Hindlimb muscle (tissue), 1 donor: ENCODE measurements at places on chromosomes 1 and 21.
A peak's percentile ranks its signal among the peaks of the same experiment; 100 is the strongest.

- DNase-seq = no peak
Measured at GRCh38 chr21:42722808-42723473, 69.5 kb downstream of the PDE9A start.

GRCh38 chr1:106787520-106787919 is 269.0 kb upstream of the PRMT6 start:
- DNase-seq = no peak

- DNase-seq = no peak
Measured at GRCh38 chr21:31141389-31142000, 103.2 kb upstream of the KRTAP19-8 start.

- DNase-seq = no peak
Measured at GRCh38 chr1:11594222-11594621, 60.0 kb downstream of the FBXO2 start.

DNA sequence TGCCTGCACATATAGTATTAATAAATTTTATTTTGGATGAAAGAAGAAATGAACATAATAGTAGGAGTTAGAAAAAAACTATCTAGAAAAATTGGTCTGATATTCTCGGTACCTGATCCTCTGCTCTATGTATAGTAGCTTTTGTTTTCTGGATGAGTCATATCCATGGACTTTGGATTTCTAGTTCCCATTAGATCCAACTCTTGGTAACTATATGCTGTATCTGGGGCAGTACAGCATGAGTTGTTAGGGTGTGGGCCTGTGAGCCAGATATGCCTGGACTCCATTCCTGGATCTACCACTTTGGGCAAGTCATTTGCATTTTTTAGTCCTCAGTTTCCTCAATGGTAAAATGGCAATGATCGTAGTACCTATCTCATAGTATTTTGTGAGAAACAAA is 372.2 kb upstream of the PKN2 start:
- DNase-seq = no peak

DNA sequence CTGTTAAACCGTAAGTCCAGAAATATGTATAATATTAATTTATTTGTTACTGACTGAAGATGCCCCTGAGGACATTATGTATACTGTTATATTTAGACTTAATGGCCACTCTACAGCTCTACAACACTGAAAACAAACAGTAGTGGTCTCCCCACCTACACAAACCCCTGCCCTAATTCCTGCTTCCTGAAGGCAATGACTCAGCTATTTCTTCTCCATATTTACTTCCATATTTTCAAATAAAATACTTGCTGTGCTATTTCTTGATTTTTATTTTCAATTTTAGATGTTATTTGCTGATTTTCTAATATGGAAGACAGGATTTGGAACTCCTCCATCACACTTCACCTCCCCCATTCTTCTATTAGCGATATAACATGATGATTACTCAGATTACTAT is 97.6 kb downstream of the PCNX2 start:
- no peak for DNase-seq

DNA sequence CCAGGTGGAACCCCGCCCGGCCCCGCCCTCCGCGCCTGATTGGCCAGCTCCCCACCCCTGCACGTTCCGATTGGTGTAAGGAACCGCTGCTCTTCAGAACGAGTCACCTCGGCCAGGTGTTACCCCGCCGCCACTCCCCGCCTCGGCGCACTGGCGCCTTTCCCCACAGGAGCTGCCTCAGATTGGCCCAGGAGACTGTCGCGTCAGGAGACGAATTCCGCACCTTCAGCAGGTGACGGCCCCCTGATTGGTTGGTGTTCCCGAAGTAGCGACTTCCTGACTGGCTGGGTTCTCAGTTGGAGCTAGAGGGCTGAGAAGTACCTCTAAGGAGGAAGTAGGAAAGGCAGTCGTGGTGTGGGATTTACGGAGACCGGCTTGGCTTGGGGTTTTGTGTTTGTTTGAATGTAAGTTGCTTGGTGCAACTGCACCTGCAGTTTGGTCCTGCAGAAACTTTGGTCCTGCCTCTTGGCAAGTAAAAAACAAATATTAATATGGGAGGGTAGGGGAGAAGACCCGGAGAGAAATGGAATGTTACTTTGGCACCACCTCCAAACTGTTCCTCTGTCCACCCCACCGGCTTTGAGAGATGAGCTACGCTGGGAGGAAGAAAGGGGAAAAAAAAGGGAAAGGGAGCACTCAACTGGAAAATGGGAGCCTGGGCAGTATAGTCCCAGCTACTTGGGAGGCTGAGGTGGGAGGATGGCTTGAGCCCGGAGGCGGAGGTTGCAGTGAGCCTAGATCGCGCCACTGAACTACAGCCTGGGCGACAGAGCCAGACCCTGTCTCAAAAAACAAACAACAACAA is 415 bp upstream of the F11R start:
- no peak for DNase-seq

DNA sequence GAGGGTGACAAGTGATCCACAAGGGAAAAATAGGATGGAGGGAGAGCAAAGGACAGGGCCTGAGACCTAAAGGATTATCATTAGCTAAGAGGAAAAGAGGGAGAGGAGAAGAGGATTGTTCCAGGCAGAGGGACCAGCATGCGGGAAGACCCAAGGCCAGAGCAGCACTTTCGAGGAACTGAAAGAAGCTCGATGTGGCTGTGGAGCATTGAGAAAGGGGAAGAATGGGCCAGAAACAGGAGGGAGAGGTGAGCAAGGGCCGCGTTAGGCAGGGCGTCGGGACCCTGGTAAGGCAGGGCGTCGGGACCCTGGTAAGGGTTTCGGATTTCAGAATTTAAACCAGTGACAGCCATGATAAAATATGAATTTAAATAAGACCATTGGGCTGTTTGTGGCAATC is 22.8 kb upstream of the CSF1 start:
- DNase-seq = no peak

DNA sequence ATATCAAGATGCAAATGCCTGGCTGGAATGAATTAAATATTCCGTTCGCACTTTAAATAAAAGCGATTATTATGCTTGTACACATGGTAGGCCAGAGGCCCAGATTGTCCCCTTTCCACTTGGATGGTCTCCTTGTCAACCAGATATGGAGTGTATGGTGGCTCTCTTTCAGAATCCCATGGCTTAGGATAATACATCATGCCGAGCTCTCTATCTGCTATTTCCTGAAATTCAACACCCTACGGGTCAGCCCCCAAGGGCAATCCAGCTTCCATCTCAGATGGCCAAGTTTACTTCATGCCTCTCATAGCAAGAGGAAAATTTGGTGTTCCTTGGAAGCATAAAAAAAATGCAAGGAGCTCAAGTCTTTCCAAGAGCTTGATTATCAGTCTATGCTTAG is 25.4 kb upstream of the FMO1 start:
- DNase-seq = no peak

GRCh38 chr1:154154534-154155191 is at the start of gene NUP210L:
NUP210L (minus strand) TSS chr1:154155073.
- no peak for DNase-seq

DNA sequence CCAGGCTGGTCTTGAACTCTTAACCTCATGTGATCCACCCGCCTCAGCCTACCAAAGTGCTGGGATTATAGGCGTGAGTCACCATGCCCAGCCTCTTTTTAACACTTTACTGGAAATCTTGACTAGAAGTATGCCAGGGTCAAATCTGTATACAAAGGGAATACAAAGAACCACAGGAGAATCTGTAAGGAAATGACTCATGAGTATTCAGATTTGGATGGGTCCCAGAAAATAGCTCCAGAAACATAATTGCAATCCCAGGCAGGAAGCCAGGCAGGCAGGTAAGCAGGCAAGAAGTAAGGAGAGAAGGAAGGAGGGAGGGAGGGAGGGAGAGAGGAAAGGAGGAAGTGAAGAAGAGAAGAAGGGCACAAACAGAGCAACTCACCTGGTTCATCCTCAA is 22.8 kb upstream of the TIAM1 start:
- DNase-seq = no peak

- DNase-seq = no peak
Measured at GRCh38 chr1:163275222-163275621, 46.5 kb upstream of the NUF2 start.

GRCh38 chr1:114344656-114345055 is 166.3 kb downstream of the TRIM33 start:
- DNase-seq = no peak

DNA sequence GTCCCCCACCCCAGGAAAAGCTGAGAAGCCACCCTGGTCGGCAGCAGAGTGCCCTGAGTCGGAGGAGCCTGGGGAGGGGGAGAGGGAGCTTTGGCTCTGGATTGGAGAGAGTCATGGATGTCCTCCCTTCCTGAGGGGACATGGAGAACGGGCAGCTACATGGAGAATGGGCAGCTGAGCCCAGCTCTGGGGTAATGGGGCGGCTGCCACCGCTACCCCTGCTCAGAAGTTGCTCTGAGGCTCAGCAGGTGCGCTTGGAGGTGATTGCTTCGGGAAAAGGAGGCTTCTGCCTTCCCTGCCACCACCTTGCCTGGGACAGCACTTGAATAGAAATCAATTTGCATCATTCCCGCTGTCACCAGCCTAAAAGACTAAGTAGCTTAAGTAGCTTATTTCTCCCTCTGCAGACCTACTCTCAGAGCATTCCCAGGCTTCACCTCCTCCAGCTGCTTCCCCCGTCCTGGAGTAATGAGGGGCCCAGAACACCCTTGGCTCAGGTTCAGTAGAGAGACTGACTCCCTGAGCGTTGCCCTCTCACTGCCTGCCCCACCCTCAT is 8.3 kb downstream of the DISP3 start:
- no peak for DNase-seq

DNA sequence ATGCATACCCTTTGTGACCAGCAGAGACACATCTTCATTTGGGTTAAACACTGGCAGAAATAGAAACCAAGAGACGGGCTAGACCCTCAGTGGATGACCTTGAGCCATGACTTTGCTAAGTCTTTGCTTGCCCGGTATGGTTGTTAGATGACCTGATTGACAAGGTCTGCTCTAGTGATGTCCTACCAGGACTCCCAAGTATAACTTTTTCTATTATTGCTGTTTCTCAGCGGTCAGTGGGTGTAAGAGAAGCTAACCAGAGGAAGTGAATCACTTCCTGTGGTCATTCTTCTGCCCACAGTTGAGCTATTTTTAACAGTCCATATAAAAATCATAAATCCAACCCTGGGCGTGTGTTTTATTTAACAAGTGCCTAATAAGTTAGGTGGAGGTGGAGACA is 126.2 kb upstream of the ETS2 start:
- DNase-seq = no peak

DNA sequence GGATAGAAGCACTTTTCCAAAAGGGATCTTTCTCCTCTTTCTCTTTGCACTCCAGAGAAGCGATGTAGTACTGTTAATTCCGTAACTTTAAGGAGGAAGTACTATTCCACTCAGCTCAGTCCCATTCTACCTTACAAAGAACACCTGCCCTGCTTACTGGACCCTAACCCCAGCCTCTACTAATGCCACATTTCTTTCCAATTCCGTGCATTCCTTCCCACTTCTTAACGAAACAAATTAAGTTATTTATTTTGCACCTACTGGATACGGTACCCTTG is 511 bp downstream of the NDC1 start:
- no peak for DNase-seq

DNA sequence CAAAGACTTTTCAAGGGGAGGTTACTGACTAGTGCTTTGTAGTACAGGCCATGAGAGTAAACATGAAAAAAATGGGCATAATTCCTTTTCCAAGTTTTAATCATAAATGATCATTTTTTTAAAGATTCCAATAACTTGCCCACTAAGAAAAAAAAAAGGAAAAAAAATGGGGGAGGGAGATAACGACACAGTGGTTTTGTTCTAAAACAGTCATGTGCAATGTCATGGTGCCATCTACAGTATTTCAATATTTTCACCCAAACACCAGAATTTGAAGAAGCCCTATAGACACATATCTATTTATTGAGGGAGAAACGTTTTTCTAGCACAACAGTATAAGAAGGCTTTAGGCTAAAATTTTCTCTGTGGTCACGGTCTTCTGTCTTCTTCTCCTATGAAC is 250.2 kb downstream of the LTN1 start:
- peak; percentile 44 for DNase-seq

DNA sequence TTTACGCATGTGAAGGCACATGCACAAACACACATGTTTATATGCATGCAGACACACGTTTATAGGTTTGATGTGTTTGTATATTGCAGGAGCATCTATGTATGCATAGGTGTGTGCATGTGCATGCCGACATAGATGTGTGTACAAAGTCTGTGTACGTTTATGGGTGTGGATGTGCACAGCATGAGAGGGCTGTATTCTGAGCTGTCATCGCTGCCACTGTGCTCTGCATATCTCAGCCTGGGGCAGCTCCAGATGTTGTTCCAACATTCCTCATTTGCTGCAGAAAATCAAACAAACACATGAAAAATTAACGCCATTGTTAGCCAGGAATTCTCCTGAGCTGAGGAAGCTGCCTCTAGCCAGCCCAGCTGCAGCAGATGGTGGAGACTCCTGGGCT is 132.3 kb upstream of the CSF3R start:
- DNase-seq = no peak
